SK-MEL-5 (cell line): ENCODE measurements at places on chromosomes 6 and 20. TPM values are rescaled to one million over a fixed set of nuclear protein-coding genes. Genes with fewer than 3 reads are reported as not detected.
A peak's percentile ranks its signal among the peaks of the same experiment; 100 is the strongest.

DNA sequence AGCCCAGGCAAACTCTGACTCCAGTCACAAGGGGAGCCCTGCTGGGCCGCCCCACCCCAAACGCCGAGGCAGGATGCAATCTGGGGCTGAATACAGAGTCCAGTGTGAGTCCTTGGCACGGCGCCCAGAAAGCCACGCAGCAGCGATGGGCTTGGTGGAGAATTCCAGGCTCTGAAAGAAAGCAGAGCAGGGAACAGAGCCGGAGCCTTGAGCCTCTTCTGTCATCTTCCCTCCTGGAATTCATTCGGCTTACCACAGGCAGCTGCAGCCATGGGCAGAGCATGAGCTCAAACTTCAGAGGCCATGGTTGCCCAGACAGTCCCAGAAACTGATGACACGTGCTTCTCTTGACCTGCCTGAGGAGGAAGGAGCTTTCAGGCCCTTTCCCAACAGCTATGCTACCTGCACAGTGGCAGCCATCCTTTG, 441.1 kb upstream of the JARID2 start:
- peak; percentile 98 for DNase-seq

- DNase-seq, result no peak
Measured at GRCh38 chr6:107083047-107083768, 32.1 kb downstream of the BEND3 start.

DNA sequence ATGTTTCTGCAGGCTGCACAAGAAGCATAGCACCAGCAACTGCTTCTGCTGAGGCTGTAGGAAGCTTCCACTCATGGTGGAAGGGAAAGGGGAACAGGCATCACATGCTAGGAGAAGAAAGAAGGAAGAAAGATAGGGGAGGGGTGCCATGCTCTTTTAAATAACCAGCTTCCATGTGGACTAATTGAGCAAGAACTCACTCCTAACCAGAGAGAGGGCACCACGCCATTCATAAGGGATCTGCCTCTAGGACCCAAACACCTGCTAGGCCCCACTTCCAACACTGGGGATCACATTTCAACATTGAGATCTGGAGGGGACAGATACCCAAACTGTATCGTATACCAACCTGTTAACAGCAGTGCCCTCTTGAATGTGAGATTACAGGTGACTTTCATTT, 46.9 kb upstream of the ARMC2 start:
- DNase-seq, result no peak

GRCh38 chr6:148591656-148592055, 155.2 kb upstream of the UST start:
- DNase-seq, result no peak

- DNase-seq, result peak; percentile 27
Measured at GRCh38 chr20:36472637-36473090, 68.7 kb upstream of the MYL9 start.

DNA sequence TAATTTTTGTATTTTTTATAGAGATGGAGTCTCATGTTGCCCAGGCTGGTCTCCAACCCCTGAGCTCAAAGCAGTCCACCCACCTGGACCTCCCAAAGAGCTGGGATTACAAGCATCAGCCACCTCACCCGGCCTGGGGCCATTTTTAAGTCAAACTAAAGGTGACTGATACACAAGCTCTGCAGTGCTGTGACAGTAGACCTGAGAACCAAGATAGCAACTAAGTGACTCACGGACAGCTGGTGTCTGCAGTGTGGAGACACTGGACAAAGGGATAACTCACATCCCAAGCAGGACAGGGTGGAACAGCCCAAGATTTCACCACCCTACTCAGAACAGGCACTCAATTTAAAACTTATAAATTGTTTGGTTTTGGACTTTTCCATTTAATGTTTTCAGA, 402.5 kb downstream of the CD83 start:
- no peak for DNase-seq

GRCh38 chr20:40506537-40506939, 182.5 kb downstream of the MAFB start:
- DNase-seq, result peak; percentile 84

DNA sequence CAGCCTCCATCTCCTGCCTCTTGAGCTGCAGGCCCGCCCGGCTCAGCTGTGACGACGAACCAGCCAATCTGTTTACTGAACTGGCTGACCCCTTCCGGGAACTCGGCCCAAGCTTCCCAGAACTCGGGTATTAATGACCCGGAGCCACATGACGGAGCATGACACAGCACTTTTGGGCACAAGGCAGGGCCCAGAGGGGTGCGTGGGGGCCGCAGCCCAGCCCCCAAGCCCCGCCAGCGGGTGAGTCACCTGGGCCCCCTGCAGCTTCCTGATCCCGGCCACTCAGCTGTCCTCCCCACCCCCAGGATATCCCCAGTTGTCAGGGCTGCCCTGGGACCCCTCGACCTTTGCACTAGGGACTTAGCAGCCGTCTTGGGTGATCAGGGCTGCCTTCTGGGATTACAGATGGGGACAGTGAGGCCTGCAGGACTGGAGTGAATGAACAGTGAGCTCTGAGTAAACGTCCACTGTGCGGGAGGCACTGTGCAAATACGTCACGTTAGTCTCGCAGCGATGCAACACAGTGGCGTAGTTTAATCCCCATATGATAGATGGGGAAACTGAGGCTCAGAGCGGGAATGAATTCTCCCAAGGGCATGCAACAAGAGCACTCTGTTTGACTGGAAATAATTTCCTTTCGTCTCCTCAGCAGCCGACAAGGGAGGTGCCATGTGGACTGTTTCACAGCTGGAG, 102.1 kb downstream of the CEBPB start:
- peak; percentile 55 for DNase-seq

- DNase-seq, result no peak
Measured at GRCh38 chr6:106178900-106179299, 92.8 kb downstream of the PRDM1 start.

GRCh38 chr20:45944151-45944964, 9.9 kb downstream of the PCIF1 start:
- no peak for DNase-seq

DNA sequence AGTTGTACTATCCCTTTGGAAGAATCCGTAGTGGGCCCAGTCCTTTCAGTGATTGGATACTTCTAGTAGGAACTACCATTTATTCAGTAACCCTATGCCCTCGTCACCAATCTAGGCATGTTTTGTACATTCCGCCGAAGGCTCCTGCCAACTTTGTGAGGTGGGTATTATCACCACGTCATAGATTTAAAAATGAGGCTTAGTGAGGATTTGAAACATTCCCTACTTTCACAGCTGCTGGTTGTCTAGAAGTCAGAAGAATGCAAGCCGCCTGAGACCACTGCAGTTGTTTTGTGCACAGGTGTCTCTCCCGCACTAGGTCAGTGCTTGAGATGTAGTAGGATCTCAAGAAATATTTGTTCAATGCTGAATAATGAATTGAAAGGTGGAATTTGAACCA, 32.6 kb downstream of the ENPP1 start:
- no peak for DNase-seq

DNA sequence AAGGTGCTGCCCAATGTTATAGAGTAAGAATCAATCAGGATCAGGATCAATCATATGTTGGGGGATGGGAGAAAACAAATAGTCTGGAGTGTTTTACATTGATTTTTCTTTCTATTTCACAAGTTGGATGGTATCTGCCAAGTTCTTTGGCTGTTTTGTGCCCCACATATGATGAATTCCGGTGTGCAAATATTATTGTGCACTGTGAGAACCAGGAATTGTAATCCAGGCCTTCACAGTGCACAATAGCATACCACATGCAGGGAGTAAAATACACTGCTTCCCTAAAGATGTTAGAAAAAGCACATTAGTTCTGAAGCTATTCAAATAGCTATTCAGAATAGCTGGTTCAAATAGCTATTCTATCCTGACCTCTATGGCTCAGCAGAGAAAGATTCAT, 133.7 kb downstream of the LCA5 start:
- no peak for DNase-seq

DNA sequence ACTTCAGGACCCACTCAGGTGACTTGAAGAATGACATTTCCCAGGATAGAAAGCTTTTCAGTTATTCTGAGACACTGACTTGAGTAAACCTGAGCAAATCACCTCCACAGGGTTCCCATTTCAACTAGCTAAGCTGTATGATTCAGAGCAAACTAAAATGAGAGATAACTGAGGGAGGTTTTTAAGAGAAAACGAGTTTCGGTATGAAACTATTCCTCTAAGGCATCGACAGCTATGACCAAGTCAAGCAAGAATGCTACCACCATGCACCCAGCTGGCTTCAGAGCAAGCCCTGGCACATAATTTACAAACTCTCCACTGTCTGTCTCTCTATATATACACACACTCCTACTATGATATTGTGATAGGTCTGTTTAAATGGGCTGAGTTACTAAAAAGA, 75.4 kb downstream of the PERP start:
- no peak for DNase-seq

DNA sequence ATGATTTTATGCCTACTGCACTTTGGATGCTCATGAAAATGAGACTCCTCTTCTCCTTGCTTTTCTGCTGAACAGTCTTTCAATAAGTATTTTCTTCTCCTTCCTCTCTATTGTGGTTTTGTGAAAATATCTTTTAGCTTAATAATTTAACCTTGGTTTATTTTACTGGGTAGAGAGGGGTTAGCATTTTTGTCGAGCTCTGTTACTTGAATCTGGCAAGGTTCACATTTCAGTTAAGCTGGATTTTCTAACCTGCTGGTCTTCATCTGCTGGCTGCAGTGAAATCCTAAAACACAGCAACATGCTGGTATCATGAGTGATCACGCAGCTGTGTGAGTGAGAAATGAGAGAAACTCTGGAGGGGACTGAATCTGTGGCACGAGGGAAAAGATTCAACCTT, 222.7 kb upstream of the NOX3 start:
- DNase-seq, result no peak

The ERVFRD-1 gene
- 0.24 and 0.63 TPM in 2 replicates for total RNA-seq

The IL17A gene
- total RNA-seq, result not detected in 2 replicates

The MAS1 gene
- not detected in 2 replicates for total RNA-seq

The OR2H2 gene
- not detected in 2 replicates for total RNA-seq

The ADGRF5 gene
- 0.16 and 0.29 TPM in 2 replicates for total RNA-seq

The ACSS1 gene
- 9.8 and 10.0 TPM in 2 replicates for total RNA-seq

The CCN2 gene
- total RNA-seq, result 1.8 and 3.1 TPM in 2 replicates

The KIF6 gene
- total RNA-seq, result 20.5 and 23.6 TPM in 2 replicates

The CST5 gene
- total RNA-seq, result 0.26 TPM in 1 of 2 replicates, not detected in the other

The TRIM15 gene
- not detected in 2 replicates for total RNA-seq

The AGER gene
- total RNA-seq, result 0.35 and 0.85 TPM in 2 replicates

The PACSIN1 gene
- total RNA-seq, result not detected in 2 replicates

The MYB gene
- 1.3 and 2.0 TPM in 2 replicates for total RNA-seq

The KIF16B gene
- total RNA-seq, result 13.4 and 14.7 TPM in 2 replicates
